Progenitor cell of endocrine pancreas (in vitro differentiated cells): ENCODE measurements at places on chromosomes 7 and 10. TPM values are rescaled to one million over a fixed set of nuclear protein-coding genes. Genes with fewer than 3 reads are reported as not detected.

DNA sequence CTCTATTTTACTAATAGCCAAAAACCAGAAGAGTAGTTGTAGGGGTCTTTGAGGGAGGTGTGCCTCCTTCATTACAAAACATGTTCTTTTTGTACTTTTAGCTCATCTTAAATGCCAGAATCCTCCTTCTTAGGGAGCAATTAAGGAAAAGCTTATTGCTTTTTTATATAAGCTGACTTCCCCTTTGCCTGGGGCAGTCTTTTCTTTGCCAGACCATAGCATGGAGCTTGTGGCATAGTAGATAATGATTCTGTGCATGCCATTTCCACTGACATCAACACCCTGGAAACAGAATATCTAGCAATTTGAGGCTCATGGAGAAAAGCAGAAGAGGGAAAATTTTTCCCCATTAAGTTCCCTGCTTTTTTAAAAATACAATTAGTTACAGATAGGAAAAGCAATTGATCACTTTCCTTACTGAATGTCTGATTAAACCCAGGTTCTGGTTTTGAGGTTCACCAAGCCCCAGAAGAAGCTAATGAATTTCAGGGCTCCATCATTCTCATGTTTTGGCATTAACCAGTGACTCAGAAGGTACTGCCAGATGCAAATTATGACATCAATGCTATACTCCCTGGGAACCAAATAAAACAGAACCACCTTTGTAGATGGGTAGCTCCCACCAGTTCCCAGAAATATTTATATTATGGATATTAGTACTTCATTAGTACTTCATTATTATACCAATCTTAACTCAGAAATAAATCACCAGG, 410.6 kb downstream of the KCNMA1 start:
- no peak for DNase-seq

The UCMA gene
- total RNA-seq: not detected in 2 replicates

- DNase-seq: no peak
These were observed 287.2 kb downstream of the GFRA1 start for GRCh38 chr10:115985786-115986185.

GRCh38 chr7:106823631-106824030, 41.5 kb upstream of the PIK3CG start:
- DNase-seq: no peak

DNA sequence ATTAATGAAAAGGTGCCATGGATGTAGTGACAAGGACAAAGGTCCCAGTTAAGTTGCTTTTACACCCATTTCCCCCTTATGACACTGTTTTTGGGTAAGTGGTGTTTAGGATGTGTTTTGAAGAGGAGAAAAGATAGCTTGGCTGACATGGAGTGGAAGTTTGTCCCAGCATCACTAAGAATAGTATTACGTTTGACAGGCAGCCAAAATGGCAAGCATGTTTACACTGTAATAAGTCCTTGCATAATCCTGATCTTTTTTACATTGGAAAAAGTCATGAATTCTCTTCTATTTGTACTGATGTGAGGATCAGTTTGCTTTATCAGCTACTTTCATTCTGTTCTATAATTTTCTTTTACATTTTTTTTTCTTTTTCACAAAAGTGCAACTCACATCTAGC, 137.8 kb downstream of the CHRM2 start:
- DNase-seq: no peak

The EGFR gene
- 43.8 and 47.8 TPM in 2 replicates for total RNA-seq

- no peak for DNase-seq
These were observed 150.9 kb upstream of the MBL2 start for GRCh38 chr10:52923520-52923919.

- DNase-seq: peak; percentile 18
These were observed 25.3 kb downstream of the COL13A1 start for GRCh38 chr10:69826789-69827554.

GRCh38 chr7:128705891-128706333, 33.2 kb upstream of the CALU start:
- no peak for DNase-seq

The DGKI gene
- total RNA-seq: 0.41 and 0.91 TPM in 2 replicates

DNA sequence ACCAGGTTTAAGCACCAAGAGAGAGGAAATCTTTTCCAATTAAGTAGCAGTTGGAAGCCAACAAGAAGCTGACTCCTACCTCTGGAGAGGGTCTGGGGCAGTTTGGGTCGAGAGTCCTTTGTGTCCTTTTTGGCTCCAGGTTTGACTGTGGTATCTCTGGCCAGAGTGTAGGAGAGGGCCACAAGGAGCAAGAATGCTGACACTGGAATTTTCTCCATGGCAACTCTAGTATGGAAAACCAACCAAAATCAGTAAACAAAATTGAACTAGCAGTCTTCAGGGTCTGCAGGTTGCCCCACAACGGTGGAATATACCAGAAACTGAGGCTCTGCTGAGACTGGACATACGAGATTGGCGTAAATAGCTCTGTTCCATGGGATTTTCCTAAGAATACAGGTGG, 3.2 kb downstream of the AGR2 start:
- DNase-seq: no peak

The CTNNA3 gene
- total RNA-seq: 1.7 and 3.4 TPM in 2 replicates

DNA sequence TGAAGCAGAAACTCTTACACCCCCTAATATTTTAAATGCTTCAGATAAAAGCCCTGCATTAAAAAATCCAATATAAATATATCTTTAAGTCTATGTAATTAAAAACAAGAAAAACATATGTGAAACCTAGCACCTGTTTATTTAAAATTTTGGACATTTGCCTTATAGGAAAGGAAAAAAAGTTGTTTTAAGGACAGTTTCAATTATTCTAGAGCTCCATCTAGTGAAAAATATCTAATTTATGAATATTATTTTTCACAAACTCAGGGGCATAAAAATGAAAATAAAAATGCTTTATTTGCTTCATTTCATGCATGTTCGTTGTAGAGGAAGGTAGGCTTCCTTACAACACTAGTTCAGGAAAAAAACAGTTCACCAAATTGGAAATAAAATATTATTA, 26.1 kb downstream of the ENKUR start:
- DNase-seq: no peak

The TMEM270 gene
- total RNA-seq: not detected in 2 replicates

The MARCHF5 gene
- total RNA-seq: 59.9 and 61.6 TPM in 2 replicates

DNA sequence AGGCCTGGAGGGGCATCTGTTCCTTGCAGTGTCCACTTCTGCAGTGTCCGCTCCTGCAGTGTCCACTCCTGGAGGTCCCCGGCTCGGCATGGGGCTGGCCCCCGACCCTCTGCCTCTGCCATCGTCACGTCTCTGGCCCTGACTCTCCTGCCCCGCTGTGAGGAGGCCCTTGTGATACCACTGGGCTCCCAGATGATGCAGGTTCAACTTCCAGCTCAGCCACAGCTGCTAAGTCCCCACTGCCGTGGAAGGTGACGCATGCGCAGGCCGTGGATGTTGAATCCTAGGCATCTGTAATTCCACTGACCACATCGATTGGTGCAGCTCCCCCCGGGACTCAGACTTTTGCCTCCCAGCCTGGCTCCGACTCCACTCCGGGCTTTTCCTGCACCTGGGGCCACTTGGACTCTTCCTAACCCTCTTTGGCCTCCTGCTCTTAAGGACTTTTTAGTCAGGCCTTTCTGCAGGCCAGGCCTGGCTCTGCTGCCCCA, 95.1 kb downstream of the GLRX3 start:
- no peak for DNase-seq

- DNase-seq: no peak
These were observed 79.1 kb downstream of the PIK3CG start for GRCh38 chr7:106944035-106944665.

The GOLGA7B gene
- 1.1 and 1.4 TPM in 2 replicates for total RNA-seq

The SPAM1 gene
- total RNA-seq: not detected in 2 replicates

DNA sequence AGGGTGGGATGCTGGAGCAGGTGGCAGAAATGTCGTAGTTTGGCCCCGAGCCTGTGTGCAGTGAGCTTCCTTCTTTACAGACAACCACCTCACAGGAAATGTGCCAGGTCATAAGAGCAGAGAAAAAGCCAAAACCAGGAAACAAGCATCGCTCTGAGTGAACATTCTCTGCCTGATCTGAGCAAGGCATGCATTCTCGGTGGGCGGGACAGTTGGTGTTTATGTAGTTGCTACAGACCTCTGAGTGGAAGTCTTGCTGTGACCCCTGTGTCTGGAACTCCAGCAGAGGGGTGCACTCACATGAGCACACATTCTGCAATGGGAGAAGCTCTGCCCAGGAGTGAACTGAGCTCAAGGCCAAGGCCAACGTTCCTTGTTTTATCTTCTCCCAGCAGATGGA, 230.1 kb downstream of the TCERG1L start:
- DNase-seq: no peak

DNA sequence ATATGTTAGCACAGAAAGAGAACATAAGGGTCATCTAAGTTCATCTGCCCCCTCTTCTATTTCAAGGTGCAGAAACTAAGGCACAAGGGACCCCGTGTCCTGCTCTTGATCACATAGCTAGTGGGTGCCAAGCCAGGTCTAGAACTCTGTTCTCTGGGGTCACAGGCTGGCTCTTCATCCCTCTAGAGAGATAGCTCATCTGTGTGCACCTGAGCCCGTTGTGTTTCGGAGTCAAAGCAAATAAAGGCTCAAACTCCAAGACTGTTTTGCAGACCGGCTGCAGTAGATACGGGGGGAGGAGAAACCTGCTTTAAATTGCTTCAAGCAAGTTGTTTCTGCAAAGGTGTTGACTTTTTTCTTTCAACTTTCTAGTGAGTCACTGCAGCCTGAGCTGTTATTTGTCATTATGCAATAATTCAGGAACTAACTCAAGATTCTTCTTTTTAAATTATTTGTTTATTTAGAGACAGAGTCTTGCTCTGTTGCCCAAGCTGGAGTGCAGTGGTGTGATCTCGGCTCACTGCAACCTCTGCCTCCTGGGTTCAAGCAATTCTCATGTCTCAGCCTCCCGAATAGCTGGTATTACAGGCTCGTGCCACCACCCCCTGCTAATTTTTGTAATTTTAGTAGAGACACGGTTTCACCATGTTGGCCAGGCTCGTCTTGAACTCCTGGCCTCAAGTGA, 6.5 kb downstream of the BLVRA start:
- no peak for DNase-seq
